Naive B cell (primary cell): ENCODE measurements at places on chromosomes 2 and 18.

DNA sequence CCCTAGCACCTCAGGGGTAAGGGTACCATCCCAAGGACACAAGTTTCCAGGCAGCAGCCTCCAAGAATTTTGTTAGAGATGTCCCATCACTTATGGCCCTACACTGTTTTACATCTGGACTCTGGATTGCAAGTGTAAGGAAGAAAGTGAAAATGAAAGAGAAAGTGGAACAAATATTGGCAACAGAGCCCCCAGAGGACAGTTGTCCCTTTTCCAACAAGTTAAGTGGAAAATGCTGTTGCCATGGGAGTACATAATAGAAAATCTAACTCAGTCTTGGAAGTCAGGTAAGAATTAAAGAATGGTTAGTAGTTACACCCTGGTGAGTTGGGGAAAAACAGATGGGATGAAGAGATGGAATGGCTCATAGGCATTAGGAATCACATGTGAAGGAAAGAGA lies 50.6 kb downstream of the TTC21B start:
- DNase-seq = no peak

DNA sequence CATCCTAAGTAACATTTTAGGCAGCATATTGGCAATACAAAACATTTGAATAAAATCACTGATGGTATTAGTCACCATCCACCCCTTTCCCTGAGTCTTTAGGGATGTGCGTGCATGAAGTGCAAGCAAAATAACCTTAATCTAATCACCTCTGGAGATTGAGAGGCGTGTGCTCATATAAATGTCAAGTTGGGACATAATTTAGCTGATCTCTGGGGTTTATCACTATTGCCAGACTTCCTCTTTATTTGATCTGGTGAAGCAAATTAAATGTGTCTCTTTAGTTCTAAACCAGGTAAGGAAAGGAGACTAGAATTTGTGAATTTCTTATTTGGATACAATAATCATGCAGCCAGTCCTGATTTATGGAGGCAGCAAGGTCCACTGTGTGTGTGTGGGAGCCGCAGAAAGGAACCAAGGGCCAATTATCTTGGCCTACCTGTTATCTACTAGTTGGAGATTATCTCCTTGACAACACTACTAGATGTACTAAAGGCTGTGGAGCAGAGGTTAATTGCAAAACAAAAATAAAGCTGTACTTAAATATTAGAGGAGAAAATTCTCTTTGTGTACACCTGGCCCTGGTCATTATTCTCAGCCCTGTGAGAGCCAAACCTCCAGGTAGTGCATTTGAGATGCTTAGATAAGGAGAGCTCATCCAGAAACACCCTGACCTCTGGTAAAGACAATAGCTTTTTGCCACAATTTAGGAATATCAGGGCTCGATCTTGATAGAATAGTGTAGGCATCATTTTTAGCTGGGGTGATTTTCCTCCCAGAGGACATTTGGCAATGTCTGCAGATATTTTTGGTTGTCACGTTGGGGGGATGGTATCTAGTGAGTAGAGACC lies 78.2 kb downstream of the HRH4 start:
- DNase-seq = no peak

DNA sequence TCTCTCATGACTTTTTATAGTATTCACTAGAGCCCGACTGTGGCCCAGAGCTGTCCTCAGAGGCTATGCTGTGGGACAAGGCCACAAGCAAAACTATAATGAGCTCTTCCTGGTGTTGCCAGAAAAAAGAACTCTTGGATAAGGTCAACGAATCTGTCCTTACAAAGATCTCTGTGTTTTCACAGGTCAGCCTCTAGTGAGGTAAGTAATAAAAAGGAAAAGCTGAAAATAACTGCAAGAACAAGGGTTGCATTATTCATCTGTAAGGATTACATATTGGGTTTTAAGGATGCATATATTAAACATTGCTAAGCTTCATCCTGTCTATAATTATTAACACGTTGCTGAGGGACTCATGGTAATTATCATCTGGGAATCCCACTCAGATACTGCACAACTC lies 62.8 kb upstream of the ATL2 start:
- DNase-seq = no peak

- no peak for DNase-seq
These were observed at the start of gene TNFAIP6 for GRCh38 chr2:151357359-151357758. TSS of gene TNFAIP6 (plus strand) at chr2:151357592. CDS start at chr2:151357667, 75 bp downstream.

DNA sequence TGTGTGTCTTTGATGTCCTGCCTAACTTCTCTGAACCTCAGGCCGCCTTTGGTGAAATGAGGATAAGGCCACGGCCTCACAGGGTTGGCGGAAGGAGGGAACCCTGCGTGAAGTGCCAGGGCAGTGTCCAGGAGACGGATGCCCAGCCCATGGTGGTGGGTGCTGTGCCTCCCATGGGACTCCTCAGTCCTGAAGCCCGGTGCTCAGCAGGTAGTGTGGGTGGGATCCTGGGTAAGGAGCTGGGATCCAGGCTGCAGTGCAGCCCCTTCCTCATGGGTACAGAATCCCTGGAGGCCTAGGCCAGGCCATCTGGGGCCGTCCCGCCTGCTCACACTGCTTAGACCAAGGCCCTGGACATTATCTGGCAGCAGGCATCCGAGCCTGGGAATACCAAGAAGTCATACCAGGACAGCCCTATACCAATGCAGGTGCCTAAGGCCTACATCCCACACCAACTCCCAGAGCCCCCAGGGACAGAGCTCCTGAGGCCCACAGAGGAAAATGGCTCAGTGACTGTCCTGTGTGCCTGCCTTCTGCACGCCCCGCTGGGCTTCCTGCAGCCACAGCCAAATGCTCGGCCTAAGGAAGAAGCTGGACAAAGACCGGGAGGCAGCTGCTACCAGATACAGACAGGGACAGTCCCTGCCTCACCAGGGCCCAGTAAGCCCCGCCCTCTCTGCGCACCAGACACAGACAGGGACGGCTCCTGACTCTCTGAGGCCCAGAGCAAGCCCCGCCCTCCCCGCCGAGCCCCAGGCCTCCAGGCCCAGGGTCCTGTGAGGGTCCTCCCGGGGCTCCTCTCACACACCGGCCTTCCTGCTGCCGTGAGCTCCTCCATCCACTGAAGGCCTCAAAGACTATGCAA lies 78.0 kb downstream of the NDUFA10 start:
- no peak for DNase-seq

GRCh38 chr2:185417111-185417510 lies 321.5 kb upstream of the FSIP2 start:
- DNase-seq = no peak

- DNase-seq = no peak
These were observed 76.1 kb downstream of the PRKRA start for GRCh38 chr2:178374865-178375264.

- DNase-seq = no peak
These were observed 157.5 kb upstream of the MYCN start for GRCh38 chr2:15782769-15783294.

GRCh38 chr2:60474301-60474700 lies 79.2 kb downstream of the BCL11A start:
- DNase-seq = no peak

GRCh38 chr18:62999392-62999791 lies 284.1 kb downstream of the PHLPP1 start:
- no peak for DNase-seq

- DNase-seq = no peak
These were observed 222.8 kb upstream of the CDH7 start for GRCh38 chr18:65527879-65528633.

DNA sequence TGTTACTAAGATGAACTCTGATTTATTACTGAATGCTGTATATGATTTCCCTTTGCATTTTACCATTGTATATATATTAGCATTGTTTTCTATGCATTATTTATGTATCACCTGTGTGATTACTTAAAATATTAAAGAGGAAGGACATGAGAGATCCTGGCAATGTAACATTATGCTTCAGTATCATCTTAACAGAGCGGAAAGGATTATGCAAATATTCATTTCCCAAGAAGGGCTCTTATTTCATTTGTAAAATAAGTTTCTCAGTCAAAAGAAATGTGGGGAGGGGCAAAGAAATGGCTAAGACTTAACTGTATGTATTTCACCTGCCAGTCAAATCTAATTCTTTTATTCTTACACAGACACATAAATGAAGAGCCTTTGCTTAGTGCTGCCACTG lies 654.2 kb upstream of the PKDCC start:
- DNase-seq = no peak

- DNase-seq = no peak
These were observed 104.7 kb upstream of the ARHGAP28 start for GRCh38 chr18:6624661-6625311.

DNA sequence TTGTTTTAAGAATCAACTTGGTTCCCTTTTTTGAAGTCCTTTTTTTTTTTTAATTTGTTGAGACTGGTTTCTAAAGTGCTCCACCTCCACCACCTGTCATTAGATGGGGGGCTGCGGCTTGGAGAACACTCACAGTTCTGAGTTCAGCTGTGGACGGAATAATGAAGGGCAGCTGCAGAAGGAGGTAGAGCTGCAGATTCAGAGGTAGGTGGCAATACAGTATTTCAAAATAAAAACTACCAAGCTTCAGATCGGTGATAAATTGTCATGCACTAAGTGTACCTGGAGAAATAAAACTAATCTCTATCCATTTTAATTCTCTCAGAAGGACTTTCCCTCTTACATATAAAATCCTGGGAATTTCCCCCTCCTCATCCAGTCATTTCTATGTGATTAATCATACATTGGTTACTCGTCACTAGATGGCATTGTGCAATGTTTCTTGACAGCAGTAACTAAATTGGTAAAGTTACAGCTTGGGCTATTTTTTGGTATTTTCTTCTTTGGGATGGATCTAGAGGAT lies 81.1 kb upstream of the SLC39A10 start:
- peak; percentile 80 for DNase-seq

DNA sequence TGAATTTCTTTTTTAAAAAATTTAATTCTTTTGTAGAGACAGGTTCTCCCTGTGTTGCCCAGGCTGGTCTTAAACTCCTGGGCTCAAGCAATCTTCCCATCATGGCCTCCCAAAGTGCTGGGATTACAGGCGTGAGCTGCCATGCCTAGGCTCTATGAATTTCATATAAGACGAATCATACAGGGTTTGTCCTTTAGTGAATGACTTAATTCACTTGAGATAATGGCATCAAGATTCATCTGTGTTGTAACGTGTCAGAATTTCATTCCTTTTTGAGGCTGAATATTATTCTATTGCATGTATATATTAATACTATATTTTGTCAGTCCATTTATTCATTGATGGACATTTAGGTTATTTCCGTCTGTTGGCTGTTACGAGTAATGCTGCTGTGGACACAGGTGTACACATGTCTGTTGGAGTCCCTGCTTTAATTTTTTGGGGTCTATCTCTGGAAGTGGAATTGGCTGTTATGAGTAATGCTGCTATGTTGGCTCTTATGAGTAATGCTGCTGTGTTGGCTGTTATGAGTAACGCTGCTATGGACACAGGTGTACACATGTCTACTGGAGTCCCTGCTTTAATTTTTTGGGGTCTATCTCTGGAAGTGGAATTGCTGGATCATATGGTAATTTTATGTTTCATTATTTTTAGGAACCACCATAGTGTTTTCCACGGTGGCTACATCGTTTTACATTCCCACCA lies 210.6 kb downstream of the CAMKMT start:
- DNase-seq = no peak

DNA sequence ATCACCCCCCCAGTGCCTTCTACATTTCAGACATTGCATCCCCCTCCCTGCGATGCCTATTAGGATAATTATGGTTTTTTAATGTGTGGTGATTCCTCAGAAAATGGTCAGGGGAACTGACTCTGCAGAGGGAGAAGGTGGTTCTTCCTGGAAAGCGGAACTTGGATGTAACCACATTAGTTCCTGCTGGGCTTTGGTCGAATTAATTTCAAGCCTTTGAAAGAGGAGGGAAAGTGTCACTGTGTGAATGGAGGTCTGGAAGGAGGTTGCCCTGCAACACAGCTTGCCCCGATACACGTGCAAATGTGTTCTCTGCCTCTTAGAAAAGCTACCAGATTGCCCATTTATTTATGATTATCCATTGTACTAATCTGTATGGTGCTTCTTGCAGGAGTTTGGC lies 63.2 kb upstream of the TPO start:
- no peak for DNase-seq

- DNase-seq = no peak
These were observed 34.4 kb downstream of the NEMP2 start for GRCh38 chr2:190500054-190500502.

DNA sequence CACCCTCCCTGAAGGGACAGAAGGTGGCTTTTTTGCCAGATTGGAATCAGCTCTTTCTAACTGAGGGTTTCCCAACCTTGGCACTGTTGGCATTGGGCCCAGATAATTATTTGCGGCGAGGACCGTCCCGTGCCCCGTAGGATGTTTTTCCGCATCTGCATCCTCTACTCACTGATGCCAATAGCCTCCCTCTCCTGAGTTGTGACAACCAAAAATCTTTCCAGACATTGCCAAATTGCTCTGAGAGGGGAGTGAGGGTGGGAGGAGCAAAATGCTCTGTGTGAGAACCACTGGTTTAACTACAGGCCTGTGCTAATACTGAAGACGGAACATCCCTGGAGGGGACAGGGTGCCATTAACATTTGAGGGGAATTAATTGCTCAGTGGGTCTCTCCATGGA lies 33.6 kb upstream of the GLI2 start:
- no peak for DNase-seq

DNA sequence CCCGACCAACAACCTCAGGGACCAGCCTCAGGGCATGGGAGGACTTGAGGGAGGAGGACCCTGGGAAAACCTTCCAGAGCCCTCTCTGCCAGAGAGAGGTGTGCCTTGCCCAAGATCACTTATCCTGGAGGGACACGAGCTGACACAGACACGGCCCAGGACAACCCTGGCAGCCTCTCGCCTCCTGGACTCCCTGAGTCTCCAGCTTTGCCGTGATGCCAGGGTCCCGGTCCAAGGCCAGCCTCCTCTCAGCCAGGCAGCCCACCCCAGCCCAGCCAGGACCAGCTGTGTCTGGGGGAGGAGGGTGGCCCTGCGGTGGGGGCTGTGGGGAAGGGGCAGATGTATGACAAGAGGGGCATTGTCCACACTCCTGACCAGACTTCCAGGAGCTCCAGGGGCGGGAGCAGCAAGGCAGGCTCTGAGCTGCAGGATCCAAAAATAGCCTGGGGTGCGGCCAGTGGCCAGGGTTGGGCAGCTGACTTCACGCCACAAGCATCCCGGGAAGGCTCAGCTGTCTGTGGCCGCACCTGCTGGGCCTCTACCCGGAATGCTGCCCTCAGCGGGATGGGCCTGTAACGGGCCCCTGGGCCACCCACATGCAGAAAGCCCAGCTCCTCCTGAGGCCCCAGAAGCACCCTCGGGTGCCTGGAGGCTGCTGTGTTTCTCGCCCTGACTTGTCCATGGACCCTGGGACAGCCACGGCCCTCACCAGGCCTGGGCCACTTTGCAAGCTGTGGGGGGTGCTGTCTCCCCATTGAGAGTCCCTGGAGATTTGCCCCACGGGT lies 65.5 kb upstream of the GPC1 start:
- no peak for DNase-seq

GRCh38 chr18:36365836-36366775 lies 68.6 kb downstream of the FHOD3 start:
- no peak for DNase-seq
